ENCODE measurements at places on chromosomes 7 and 10.

DNA sequence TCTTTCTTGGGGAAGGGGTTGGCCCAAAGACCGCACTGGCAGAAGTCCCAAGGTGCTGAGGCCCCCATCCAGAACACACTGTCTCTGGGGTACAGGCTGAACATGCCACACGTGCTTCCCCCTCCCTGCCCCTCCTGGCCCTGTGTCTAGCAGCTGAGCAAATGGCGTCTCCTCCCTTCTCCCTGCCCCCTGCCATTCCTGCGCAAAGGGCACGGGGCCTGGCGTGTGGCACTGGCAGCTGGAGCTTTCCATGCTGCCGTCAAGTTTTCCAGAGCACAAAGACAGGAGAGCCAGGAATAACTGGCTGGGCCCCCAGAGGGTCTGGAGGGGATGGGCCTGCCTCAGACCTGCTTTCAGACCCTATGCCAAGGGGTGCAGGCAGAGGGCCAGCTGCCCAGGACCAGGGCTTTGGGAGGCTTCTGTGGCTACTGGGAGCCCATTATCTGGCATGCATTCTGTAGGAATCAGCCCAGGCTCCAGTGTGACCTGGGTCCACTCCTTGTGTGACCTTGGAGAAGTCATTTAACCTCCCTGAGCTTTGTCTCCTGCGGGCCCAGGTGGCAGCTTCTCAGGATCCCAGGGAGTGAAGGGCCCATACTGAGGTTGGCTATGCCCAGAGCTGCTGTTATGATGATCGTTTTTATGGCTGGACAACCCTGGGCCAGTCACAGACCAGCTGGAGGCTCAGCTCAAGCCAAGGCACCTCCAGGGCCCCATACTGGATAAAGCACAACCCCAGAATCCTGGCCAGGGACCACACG is 710 bp upstream of the LDB3 start:
- DNase-seq: no peak

GRCh38 chr10:117936566-117936965 is 110.2 kb downstream of the RAB11FIP2 start:
- no peak for DNase-seq

DNA sequence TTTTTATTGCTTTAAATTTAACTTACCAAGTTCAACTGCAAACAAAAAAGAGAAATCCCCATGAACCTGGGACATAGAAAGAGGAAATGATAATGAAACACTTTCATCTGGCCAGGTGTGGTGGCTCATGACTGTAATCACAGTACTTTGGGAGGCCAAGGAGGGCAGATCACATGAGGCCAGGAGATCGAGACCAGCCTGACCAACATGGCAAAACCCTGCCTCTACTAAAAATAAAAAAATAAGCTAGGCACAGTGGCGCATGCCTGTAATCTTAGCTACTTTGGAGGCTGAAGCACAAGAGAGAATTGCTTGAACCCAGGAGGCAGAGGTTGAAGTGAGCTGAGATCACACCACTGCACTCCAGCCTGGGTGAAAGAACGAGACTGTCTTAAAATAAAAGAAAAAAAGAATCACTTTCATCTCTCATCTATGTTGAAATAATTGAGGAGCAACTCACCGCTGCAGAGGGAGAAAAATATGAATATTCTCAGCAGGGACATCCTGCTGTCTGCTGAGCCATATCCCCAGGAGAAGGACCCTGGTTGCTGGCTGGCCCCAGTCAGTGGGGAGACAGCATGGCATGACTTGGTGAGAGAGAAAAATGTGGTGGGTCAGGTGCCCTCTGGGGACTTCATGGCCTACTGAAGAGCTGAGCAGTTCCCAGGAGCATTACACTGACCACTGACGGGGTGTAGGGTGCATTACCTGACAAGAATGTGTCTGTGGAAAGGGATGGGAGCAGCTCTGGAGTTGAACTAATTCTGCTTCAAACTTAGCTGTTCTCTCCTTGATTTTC is 22.8 kb upstream of the TARP start:
- DNase-seq: no peak

- peak; percentile 27 for DNase-seq
Measured at GRCh38 chr10:17062009-17062408, 67.6 kb downstream of the CUBN start.

DNA sequence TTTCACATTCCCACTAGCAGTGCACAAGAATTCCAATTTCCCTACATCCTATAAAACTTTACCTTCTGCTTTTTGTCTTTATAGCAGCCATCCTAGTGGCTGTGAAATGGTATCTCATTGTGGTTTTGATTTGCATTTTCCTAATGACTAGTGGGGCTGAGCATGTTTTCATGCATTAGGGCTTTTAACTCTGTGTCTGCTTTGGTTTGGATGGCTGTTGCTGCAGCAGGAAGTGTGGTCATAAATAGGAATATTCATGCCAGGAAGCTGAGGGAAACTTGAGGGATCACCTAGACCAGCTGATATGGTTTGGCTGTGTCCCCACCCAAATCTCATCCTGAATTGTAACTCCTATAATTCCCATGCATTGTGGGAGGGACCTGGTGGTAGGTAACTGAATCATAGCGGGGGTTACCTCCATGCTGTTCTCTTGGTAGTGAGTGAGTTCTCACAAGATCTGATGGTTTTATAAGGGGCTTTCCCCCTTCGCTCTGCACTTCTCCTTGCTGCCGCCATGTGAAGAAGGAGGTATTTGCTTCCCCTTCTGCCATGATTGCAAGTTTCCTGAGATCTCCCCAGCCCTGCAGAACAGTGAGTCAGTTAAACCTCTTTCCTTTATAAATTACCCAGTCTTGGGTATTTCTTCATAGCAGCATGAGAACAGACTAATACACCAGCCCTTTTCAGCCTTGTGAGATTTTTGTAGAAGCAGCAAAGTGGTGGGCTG is 181.8 kb upstream of the PITRM1 start:
- DNase-seq: no peak

DNA sequence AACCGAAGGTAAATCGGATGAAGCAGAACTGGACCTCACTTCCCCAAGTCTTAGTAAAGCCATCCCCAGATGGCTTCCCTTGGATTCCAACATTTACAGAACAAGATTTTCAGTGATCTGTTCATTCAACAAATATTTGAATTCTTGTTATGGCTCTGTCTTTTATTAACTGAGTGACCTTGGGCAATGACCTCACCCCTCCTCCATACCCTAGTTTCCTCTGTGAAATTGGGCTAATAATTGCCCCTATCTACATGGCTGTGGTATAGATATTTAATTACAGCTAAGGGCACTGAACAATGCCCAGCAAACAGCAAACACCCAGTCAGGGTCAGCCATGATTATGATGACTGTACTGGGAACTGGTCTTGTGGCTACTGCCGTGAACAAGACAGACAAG is 19.1 kb downstream of the TECTB start:
- DNase-seq: no peak

DNA sequence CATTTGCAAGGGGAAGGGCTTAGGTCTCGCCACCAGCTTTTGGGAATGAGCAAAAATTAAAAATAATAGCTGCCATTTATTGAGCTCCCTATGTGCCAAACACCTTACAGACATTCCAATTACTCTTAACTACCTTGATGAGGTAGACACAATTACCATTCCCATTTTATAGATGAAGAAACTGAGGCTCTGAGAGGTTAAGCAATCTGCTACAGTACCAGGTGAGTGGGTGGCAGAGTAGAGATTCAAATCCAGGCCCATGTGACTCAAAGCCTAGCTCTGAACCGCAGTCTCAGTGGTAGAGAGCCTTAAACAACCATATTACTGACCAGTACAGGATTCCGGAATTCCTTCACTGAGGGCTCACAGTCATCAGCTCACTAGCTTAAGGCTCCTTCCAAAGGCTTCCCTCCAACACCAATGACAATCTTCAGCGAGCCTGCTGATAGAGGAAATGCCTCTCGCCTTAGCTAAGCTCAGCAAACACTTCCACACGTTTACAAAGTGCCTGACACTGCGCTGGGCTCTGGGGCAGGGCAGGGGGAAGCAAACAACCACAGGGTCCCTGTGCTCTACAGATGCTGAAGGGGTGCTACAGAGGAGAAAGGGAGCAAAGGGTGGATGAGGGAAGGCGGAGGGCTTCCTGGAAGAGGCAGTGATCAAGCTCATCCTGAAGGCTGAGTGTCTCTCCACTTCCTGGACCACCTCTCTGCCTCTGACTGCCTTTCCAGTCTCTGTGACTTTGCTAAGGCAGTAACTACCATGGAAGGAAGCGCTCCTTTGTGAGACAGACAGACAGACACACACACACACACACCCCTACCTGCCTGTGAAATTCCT is 7.4 kb downstream of the LRRC20 start:
- peak; percentile 18 for DNase-seq

- no peak for DNase-seq
Measured at GRCh38 chr10:86961481-86962091, 3.2 kb downstream of the SNCG start.

DNA sequence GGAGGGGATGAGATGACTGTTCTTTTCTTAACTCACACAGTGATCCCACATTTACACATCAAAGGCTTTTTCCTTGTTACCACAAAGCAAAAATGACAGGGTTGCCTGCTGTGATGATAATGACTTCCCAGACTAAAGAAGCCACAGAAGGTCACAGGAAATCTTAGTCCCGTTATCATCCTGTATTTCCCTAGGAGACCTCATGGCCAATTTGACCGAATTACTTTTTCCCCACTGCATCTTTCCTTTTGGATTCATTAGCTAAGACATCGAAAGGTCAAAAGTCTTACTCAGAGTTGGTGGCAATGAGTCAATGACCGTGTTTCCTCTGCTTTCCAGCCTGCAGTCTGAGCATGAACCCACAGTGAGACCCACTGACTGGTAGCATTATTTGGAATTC is 130.1 kb upstream of the INHBA start:
- DNase-seq: no peak

GRCh38 chr7:6170571-6171531 is 101.6 kb downstream of the CYTH3 start:
- no peak for DNase-seq

DNA sequence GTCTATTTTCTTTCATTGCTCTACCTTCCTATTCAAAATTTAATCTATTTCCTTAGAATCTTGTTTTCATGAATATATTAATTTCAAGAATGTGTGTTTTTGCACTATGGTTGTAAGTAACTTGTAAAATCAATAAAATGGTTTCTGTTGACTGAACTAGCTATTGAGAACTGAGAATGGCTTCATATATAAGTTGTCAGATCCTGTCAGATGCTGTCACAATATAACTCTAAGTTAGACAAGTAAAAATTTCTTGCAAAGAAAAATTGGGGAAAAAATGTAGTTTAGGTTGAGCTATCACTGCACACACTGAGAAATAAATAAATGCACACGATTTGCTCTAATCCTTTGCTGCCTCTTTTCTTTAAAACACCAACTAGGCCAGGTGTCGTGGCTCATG is 89.8 kb downstream of the RAB11FIP2 start:
- no peak for DNase-seq

DNA sequence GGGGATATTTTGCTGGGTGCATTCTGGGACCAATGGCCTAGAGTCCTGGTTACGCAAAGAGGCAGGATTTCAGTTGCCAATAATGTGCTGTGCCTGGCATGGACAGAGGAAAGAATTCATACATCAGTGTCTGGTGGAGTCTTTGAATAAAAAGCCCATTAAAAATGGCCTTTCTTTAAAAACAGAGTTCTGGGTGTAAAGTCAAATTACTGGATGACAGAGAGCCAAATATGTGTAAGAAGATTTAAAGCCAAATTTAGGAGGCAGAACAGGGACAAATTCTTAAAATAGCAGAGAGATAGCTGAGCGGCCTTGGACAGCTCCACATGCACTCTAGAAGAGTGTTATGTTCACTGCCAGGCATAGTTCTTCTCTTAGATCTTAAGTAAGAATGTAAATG is 60.8 kb upstream of the MEOX2 start:
- DNase-seq: no peak

DNA sequence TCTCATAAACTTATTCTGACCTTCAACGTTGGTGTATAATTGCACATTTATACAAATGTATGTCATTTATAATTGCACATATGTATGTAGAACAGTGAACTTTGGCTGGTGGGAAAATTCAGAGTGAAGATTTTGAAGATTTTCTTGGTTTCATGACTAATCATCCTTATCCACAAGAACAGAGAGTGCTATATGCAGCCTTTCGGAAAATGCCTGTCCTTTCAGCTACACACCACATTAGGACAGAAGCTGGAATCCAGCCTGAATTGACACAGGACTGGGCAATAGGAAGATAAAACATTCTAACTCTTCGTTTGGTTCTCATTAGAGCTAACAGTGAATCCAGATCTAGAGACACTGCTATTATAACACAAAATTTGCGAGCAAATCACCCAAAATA is 166.2 kb downstream of the PDE1C start:
- DNase-seq: no peak

DNA sequence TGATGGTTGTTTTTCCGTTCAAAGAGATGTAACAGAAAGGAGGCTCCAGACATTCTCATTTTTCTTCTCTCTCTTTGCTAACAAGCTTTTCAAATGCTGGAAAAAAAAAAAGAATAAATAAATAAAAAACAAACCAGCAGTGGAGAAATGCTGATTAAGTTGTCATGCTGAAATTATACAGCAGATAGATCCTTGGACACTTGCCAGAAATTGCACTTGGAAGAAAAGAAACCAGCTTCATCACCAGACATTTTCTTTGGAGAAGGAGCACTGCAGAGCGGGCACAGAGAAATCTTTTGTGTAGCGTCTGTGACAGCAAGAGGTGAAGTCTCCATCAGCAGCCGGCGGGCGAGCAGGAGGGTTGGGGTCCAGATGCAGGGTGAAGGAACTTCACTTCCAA is 55.8 kb downstream of the CLRN3 start:
- DNase-seq: no peak

DNA sequence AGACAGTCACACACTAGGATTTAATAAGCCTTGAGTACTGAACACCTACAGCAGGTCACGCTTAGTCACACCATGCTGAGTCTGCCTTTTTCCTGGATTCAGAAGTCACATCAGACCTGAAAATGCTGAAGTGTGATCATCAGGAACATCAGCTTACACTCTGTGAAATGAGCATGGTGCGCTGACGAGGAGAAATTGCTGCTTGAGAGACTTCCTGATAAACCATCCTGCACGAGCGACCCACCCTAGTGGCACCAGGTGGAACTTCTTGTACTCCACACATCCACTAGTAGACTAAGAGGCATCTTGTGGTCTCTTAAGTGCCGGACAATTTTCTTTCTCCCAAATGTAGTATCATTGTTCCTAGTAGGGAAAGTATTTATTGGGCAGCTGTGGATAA is 51.8 kb upstream of the MRLN start:
- peak; percentile 43 for DNase-seq

DNA sequence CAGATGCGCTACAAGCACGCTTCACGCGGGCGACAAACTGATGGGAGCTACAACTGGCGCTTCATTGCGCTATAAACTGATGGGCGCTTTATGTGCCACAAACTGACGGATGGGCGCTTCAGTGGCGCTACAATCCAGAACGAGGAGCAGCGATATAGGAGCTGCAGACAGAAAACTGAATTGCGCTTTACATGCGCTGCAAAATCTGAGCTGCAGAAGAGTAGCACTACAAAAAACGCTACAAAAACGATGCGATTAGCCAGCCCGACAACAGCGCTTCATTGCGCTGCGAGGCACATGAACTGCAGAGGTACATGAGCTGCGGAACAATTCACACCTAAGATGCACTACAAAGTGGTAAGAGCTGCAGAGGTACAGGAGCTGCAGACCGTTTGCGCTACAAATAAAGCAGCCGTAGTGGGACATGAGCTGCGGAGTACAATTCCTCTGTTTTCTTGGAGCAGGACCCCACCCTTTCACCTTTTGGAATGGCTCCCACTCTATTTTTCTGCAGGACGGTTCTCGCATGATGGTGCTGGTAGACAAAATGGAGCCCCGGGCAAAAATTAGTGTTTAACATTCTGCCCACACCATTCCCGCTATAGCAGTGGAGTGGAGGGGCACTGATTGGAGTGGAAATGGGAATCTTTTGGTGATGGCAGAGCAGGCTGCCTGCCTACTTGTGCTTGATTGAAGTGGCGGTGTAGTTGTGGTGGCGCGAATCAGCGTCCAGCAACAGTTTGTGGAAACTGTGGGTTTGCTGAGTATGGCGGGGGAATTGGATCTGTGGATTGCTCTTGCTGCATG is 1.2 kb upstream of the SGCE start:
- DNase-seq: peak; percentile 93

Measured in DMS53 (cell line).